Esophagus mucosa (tissue), 1 donor: ENCODE measurements at places on chromosomes 7 and 10. TPM values are rescaled to one million over a fixed set of nuclear protein-coding genes. Genes with fewer than 3 reads are reported as not detected.

- ATAC-seq = no peak
Measured at GRCh38 chr7:24932815-24933214, 47.2 kb downstream of the OSBPL3 start.

SORBS1 gene
- total RNA-seq = 23.2 TPM

DNA sequence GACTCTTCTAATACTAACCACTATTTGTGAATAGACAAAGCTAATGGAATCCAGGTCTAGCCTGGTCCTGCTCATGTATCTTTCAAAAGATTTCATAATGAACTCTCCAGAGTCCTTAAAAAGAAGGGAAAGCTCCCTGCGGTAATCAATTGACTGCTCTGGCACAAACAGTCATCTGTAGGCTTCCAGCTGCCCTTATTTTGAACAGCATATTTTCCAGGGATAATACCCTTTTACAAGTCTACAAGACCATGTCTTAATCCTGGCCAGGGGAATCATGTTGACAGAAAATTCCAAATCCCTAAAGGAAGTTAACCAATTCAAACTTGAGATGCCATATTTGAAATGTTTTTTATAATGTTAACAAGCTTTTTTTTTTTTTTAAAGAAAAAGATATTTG lies 34.6 kb downstream of the ADAM12 start:
- ATAC-seq = no peak

- ATAC-seq = no peak
Measured at GRCh38 chr7:101691822-101692384, 62.8 kb upstream of the MYL10 start.

FAM241B gene
- 2.9 TPM for total RNA-seq

GRCh38 chr7:4667776-4668509 lies 14.2 kb upstream of the FOXK1 start:
- ATAC-seq = no peak

- peak; percentile 63 for ATAC-seq
Measured at GRCh38 chr10:113680190-113681111, 739 bp downstream of the CASP7 start.

- ATAC-seq = no peak
Measured at GRCh38 chr7:46524350-46524749, 603.3 kb upstream of the IGFBP3 start.

AS3MT gene
- 0.12 TPM for total RNA-seq

DNA sequence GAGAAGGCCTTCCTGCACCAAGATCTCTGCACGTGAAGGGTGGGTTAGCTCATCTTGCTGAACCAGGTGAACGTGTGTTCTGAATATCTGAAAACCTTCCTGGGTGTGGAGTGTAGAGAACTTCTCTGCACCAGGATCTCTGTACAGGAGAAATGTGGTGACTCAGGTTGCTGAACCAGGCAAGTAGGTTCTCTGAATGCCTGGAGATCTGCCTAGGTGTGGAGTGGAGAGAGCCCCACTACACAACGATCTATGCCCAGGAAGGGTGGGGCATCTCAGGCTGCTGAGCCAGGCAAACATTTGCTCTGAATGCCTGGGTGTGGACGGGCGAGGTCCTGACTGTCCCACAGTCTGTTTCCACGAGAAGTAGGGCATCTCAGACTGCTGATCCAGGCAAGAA lies 1002.3 kb upstream of the KCND2 start:
- peak; percentile 99 for ATAC-seq

ADCK2 gene
- total RNA-seq = 20.2 TPM

DNA sequence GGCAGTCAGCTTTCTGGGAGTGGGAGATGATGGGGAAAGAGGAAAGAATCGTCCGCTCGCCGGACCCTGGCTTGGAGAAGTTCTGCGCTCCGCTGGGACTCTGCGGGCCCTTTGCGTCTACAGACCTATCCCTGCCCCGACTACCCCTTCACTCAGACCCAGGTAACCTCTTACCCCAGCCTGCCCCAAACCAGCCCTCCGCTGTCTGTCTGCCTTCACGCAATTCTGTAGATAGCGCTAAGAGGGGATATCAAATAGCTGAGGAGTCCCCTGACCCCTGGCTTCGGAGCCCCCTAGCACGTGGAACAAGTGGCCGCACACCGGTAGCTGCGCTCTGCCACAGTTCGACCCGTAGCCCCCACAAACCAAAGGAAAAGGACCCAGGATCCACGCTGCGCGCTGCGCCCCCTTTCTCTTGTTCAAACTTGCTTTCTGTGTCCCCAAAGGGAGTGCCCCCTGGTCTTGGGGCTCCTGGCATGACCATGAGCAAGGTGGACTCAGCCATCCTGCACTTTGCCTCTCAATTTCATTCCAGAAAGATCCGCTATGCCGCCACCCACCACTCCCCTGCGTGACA lies 7.0 kb downstream of the HOXA4 start:
- ATAC-seq = no peak

COL17A1 gene
- total RNA-seq = 204 TPM

DNA sequence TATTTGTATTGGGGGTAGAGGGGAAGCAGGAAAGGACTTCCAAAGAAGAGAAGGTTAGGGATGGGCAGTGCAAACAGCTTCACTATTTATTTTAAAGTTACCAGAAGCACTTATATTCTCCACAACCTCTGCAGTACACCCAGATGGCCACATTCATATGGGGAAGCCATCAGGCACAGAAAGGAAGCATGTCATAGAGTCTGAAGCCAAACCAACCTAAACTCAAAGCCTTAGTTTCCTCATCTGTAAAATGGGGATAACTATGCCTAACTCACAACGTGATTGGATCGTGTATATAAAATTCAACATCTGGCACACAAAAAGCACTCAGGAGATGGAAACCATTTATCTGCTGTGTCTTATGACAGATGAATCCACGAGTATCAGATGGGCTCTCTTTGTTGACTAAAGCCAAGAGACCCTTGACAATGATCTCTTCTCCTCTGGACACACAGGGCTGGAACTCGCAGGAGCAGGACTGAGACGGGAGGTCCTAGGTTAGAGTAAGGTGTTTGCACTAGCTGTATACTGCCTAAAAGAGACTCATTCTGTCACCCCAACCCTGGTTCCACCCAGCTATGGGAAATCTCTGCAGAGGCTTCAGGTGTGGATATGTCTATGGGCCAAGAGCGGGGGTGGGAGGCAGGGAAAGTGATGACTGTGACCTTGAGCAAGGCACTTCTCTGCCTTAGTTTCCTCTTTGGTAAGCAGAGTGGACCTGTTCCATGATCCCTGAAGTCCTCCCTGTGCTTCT lies 1.8 kb downstream of the KIAA1549 start:
- no peak for ATAC-seq

GRCh38 chr7:75951506-75951905 lies 36.6 kb downstream of the POR start:
- ATAC-seq = peak; percentile 89

DNA sequence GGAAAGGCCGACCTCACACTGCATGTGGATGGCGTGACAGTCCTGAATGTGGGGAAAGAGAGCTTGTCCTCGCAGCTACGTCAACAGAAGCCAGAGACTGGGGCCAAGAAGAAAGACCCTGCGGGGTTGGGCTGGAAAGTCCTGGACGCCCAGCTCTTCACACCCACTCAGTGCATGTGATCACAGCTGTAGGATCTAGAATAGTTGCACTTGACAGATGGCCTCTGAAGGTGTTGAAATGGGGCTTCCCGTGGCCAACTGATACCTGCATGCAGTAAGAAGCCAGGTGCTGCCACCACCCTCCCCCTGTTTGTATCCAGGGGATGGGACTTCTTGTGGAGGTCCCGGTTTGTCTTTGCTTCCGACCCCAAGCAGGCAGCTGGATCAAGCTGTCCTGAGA lies 34.1 kb upstream of the OCM2 start:
- no peak for ATAC-seq

GRCh38 chr7:4201566-4201965 lies 480.5 kb upstream of the FOXK1 start:
- no peak for ATAC-seq

GRCh38 chr7:142784096-142784495 lies 13.3 kb downstream of the PRSS2 start:
- ATAC-seq = no peak

ATG9B gene
- 16.7 TPM for total RNA-seq

DNA sequence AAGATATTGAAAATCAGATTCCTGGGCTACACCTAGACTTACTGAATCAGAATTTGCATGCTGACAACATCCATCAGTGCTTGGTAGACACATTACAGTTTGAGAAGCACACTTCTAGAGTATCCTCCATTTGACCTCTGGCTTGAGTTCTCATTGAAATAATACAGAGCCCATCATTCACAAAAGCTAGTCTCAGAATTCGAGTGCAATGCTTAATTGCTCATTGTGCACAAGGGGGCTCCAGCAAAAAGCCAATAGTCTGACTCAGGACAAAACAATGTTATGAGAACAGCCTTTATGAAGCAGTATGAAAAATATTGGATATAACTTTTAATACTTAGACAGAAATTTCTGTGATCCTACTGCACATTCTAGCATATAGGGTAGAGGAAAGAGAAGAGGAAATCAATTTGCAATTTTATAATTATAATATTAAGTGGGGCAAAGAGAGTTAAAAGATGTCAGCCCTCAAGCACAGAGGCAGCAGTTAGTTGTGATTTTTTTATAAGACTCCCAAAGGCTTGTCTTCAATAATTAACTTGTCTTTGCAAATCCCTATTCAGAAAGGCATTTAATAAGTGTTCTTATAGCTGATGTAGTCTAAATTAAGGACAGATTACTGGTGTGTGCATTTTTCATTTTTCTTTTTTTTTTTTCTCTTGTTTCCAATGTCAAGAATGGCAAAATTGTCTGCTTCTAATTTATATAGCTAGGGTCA lies 105.8 kb upstream of the ANK3 start:
- no peak for ATAC-seq

GRCh38 chr10:61835069-61835945 lies 66.2 kb upstream of the ARID5B start:
- peak; percentile 88 for ATAC-seq

TET1 gene
- 0.56 TPM for total RNA-seq

DNA sequence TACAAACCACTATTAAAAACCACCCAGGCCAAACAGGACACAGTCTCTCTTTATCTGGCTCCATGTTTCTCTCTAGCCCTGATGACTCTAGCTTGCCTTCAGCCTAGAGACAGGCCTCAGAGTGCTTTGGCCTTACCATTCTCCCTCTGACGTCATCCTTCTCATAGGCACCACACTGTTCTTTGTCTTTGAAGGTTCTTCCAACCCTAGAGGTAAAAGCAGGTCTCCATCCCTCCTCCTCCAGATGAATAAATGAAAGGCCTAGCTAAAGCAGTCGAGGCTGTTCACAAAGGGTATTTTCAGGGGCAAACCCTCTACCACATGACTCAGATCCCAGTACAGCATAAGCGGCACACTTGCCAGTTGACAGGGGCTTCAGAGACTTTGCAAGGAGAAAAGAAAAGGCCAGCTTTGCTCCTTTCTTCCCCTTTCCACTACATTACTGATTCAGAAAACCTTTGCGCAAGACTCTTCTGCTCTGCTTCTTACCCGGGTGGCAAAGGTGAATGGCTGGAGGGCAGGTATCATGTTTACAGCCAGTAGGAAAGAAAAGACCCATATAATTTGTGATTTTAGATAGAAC lies 14.8 kb downstream of the NFE2L3 start:
- peak; percentile 31 for ATAC-seq

OPALIN gene
- not detected for total RNA-seq

HEPACAM2 gene
- not detected for total RNA-seq

DNA sequence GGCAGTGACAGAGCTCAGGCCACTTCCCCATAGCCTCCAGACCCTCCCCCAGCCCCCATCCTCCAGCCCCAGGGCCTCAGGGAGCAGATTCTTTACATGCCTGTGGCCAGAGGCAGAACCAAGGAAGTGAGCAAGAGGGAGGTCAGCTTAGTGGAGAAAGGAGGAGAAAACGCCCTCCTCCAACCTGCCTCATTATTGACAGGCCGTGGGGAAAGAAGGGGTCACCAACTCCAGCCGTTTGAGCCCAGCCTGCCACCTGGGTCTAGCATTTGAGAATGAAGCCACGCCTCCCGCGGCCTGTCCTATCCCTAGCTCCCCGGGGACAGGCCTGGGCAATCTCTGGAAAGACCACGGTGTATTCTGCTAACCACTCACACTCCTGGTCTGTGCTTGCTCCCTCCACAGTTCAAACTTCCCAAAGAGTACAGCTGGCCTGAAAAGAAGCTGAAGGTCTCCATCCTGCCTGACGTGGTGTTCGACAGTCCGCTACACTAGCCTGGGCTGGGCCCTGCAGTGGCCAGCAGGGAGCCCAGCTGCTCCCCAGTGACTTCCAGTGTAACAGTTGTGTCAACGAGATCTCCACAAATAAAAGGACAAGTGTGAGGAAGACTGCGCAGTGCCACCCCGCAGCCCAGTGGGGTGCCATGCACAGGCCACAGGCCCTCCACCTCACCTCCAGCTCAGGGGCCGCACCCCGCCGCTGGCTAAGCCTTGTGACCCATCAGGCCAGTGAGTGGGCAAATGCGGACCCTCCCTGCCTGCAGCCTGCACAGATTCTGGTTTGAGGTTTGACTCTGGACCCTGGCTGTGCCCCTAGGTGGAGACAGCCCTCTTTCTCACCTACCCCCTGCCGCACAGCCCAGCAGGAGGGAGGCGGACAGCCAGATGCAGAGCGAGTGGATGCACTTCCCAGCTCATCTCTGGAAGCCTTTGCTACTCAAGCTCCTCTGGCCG lies 14.3 kb upstream of the TRIM8 start:
- ATAC-seq = no peak

DNA sequence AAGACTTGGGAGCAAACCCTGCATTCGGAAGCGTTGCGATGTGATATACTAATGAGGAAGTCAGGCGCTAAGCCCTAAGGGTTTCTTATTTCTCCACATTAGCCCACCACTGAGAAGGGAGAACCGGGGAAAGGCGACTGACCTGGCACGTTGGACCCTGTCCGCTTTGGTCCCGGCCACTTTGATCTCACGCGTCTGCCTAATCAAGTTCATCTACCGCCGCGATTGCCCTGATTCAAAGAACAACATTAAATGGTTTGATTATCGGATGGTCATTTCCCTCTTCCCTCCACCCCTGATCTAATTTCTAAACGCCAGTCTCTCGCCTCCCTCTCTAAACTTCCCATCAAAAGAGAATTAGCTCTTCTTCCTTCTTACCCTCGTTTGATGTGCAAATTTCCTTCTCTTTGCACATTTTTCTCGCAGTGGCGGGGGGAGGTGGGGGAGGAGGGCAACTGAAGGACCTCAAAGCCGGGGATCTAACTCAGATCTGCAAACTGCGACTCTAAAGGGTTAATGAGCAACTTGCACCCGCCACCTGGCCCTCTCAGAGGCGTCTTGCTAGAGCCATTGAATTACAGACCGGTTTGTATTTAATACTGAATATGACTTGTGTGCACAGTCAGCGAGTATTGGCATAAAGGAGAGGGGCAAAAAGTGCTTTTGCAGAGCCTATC lies 687 bp upstream of the DKK1 start:
- peak; percentile 8 for ATAC-seq

AKR1D1 gene
- total RNA-seq = not detected

GRCh38 chr7:1055956-1056784 lies 11.8 kb downstream of the GPR146 start:
- ATAC-seq = peak; percentile 27

GRCh38 chr10:29826801-29827450 lies 192.2 kb upstream of the SVIL start:
- peak; percentile 42 for ATAC-seq

- no peak for ATAC-seq
Measured at GRCh38 chr10:65470986-65471385, 1454.8 kb upstream of the LRRTM3 start.

GRCh38 chr10:10617686-10618085 lies 400.0 kb upstream of the CELF2 start:
- ATAC-seq = no peak

CYP26C1 gene
- not detected for total RNA-seq

LRGUK gene
- 0.32 TPM for total RNA-seq

- no peak for ATAC-seq
Measured at GRCh38 chr10:8556321-8556720, 501.8 kb downstream of the GATA3 start.

- peak; percentile 40 for ATAC-seq
Measured at GRCh38 chr10:124145109-124145870, 51.9 kb upstream of the CHST15 start.
